Mesendoderm (in vitro differentiated cells): ENCODE measurements at places on chromosomes 5 and 9.

- H3K4me3 ChIP-seq, result no peak overlapping the region
- H3K27ac ChIP-seq, result no peak overlapping the region
- no peak for DNase-seq
- H3K36me3 ChIP-seq, result no peaks in the 10 kb centered on the region
- H3K4me1 ChIP-seq, result no peaks in the 10 kb centered on the region
- H3K27me3 ChIP-seq, result no peaks in the 10 kb centered on the region
Observed at GRCh38 chr5:66993448-66993847, 203.2 kb downstream of the CD180 start.

- H3K36me3 ChIP-seq, result no peaks in the 10 kb centered on the region
- H3K27ac ChIP-seq, result peak overlapping the region; percentile 58
- H3K27me3 ChIP-seq, result no peaks in the 10 kb centered on the region
- DNase-seq, result peak; percentile 56
- H3K4me1 ChIP-seq, result peaks cover 8% of the 10 kb centered on the region
- H3K4me3 ChIP-seq, result no peak overlapping the region
Observed at GRCh38 chr9:125758986-125759763, 12.0 kb downstream of the PBX3 start.

- no peak overlapping the region for H3K27ac ChIP-seq
- H3K27me3 ChIP-seq, result no peaks in the 10 kb centered on the region
- peak; percentile 69 for DNase-seq
- no peaks in the 10 kb centered on the region for H3K36me3 ChIP-seq
- H3K4me1 ChIP-seq, result peaks cover 7% of the 10 kb centered on the region
Observed at GRCh38 chr9:14301583-14302021, 12.3 kb downstream of the NFIB start.

- H3K4me3 ChIP-seq, result no peak overlapping the region
- no peaks in the 10 kb centered on the region for H3K36me3 ChIP-seq
- DNase-seq, result peak; percentile 57
- H3K27ac ChIP-seq, result no peak overlapping the region
- no peaks in the 10 kb centered on the region for H3K27me3 ChIP-seq
- H3K4me1 ChIP-seq, result no peaks in the 10 kb centered on the region
Observed at GRCh38 chr9:18393340-18394130, 80.4 kb upstream of the ADAMTSL1 start.
